NCI-H187 (cell line): ENCODE measurements at places on chromosomes 16 and 17.

DNA sequence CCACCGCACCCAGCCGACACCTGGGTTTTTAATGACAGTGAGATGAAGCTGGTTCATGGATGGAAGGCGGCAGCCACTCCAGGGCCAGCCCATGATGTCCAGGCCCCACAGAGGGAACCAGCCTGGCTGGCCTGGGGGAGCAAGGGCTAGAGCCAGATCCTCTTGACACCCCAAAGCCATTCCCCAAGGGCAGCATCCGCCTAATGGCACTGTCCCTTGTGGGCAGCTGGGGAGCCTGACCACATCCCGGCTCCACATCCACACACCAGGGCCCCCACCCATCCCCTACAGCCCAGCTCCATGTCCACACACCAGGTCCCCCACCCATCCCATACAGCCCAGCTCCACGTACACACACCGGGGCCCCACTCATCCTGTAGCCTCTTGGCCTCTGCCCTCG is 53.3 kb upstream of the ACSF3 start:
- DNase-seq, result no peak

DNA sequence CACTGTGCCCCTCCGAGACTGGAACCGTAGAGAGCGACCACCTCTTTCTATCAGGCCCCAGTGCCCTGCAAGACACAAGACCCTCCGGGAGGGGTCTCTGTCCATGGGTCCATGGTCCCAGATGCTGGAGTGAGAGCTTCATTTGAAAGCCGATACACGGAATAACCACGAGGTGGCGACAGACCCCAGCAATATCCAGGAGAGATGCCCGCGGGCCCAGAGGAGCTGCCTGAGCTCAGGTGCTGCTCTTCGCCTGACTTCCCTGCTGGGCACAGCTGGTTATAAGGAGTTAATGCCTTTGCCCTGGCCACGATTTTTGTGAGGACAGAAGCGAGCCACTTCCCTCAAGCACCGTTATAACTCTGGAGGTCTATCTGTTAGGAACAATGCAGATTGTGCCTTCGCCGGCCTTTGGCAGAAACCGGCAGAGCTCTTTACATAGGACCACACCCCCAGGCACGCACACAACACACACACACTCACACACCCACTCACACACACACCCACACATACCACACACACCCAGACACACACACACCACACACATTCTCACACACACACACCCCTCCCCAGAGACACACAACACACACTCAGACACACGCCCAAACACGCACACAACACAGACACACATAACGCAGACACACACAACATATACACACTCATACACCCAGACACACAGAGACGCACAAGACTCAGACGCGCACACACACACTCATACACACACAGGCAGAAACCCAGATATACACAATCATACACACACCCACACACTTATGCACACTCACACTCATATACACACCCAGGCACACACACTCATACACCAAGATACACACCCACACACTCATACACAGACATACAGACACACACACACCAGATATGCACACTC is 436.4 kb downstream of the SOX9 start:
- peak; percentile 28 for DNase-seq

- DNase-seq, result no peak
These were observed 27.3 kb downstream of the HLF start for GRCh38 chr17:55292094-55292493.

DNA sequence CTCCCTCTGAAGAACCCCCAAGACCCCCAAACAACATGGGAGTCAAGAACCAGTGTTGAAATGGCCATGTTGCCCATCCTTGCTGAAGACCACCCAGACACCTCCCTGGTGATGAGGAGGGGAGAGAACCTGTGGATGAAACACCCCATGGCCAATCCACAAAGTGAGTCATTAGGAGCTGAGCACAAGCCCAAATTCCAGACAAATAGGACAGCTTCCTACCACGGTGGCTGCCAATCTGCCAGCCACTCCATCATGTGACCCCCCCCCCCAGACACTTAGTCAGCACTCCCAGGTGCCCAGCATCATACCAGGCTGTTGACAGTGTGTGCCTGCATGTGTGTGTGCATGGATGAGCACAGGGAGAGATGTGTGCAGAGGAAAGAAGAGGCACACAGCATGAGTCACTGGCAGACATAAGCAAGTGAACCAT is 26.4 kb upstream of the RPL38 start:
- no peak for DNase-seq

- DNase-seq, result no peak
These were observed 197.3 kb upstream of the PMFBP1 start for GRCh38 chr16:72369274-72369673.

- DNase-seq, result no peak
These were observed 6.8 kb downstream of the SEPHS2 start for GRCh38 chr16:30438835-30439234.

DNA sequence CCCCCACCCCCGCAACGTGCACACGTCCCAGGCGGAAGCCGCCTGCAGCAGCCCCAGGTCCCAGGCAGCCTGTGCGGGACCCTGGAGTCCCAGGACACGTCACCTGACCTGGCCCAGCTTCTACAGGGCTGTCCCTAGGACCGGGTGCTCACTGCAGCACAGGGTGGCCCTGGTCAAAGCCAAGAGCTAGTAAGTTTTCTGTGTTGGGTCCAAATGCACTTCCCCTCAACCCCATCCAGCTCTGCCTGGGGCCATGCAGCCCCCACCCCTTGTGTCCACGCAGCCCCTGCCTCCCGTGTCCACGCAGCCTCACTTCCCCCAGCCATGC is 22.1 kb upstream of the PVALEF start:
- DNase-seq, result no peak

GRCh38 chr17:39765175-39765574 is 27.4 kb downstream of the GRB7 start:
- no peak for DNase-seq

- DNase-seq, result no peak
These were observed 4.6 kb downstream of the TEN1 start for GRCh38 chr17:75983501-75984181.

- DNase-seq, result no peak
These were observed 231.0 kb downstream of the RBFOX3 start for GRCh38 chr17:79379700-79380445.

- no peak for DNase-seq
These were observed 101.9 kb downstream of the NDE1 start for GRCh38 chr16:15751940-15752339.

- no peak for DNase-seq
These were observed 14.1 kb downstream of the TMEM11 start for GRCh38 chr17:21199856-21200255.

GRCh38 chr17:7356072-7356549 is 1.2 kb downstream of the TMEM95 start:
- DNase-seq, result peak; percentile 22

- DNase-seq, result peak; percentile 1
These were observed 124.9 kb upstream of the KCNJ16 start for GRCh38 chr17:69949973-69950695.

- no peak for DNase-seq
These were observed 19.5 kb upstream of the MSI2 start for GRCh38 chr17:57236686-57237299.

- no peak for DNase-seq
These were observed 68.1 kb downstream of the GSG1L start for GRCh38 chr16:27995378-27995777.

GRCh38 chr16:85699628-85700027 is 10.9 kb upstream of the GINS2 start:
- DNase-seq, result no peak

GRCh38 chr16:78376452-78376851 is 277.0 kb downstream of the WWOX start:
- DNase-seq, result no peak

DNA sequence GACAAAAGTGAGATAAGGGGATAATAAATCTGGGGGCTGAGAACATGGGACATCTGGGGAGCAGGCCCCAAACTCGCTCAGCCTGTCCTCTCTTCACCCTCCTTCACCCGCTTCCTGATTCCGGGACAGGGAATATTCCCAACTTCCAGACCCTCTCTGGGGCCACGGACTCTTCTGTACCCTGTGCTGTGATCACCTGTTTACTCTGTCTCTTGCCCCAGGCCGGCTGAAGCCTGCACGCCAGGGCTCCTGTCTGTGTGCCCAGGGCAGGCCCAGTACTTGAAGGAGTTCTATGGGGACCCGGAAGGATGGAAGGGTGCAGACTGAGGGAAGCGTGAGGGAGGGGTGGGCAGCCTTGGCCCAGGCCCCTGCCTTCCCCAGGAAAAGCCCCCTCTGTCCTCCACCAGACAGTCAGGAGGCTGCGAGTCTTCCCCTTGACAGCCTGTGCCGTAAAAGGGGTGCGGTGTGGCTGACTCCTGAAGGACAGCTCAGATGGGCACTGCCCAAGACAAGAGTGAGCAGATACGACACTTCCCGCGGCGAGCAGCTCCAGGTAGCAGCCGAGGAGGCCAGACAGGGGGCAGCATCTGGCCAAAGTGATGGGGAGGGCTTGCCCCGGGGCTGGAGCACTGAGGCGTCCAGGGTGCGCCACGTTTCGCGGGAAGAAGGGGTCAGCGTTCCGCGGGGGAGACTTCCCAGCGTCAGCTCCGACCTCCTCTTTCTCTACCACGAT is 1.0 kb upstream of the CCNF start:
- no peak for DNase-seq

DNA sequence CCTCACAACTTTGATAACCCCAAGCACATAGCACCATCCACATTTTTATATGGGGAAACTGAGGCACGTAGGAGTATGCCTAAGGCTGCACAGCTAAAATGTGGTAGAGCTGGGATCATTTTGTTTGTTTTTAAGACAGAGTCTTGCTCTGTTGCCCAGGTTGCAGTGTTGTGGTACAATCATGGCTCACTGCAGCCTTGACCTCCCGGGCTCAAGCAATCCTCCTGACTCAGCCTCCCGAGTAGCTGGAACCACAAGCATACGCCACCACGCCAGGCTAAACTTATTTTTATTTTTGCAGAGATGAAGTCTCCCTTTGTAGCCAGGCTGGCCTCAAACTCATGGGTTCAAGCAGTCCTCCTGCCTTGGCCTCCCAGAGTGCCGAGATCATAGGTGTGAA is 81.0 kb upstream of the GSE1 start:
- no peak for DNase-seq

DNA sequence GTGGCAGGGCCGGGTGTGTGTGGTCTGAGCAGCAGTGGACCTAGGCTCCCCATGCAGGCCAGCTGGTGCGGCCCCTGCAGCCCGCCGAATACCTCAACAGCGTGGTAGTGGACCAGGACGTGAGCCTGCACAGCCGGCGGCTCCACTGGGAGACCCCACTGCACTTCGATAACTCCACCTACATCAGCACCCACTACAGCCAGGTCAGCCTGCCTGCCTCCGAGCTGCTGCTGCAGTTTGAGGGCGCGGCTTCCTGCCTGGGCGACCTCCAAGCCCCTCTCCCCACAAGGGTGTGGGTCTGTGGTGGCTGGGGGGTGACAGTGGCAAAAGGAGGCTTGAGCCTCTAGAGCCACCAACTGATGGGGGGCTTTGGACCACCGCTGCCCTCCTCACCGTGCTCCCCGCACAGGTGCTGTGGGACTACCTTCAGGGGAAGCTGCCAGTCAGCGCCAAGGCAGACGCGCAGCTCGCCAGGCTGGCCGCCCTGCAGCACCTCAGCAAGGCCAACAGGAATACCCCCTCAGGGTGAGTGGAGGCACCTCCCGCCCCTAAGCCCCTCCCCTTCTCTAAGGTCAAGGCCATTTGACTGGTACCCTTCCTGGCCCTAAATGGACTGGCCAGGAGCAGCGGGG is 8.4 kb upstream of the SMIM5 start:
- no peak for DNase-seq

DNA sequence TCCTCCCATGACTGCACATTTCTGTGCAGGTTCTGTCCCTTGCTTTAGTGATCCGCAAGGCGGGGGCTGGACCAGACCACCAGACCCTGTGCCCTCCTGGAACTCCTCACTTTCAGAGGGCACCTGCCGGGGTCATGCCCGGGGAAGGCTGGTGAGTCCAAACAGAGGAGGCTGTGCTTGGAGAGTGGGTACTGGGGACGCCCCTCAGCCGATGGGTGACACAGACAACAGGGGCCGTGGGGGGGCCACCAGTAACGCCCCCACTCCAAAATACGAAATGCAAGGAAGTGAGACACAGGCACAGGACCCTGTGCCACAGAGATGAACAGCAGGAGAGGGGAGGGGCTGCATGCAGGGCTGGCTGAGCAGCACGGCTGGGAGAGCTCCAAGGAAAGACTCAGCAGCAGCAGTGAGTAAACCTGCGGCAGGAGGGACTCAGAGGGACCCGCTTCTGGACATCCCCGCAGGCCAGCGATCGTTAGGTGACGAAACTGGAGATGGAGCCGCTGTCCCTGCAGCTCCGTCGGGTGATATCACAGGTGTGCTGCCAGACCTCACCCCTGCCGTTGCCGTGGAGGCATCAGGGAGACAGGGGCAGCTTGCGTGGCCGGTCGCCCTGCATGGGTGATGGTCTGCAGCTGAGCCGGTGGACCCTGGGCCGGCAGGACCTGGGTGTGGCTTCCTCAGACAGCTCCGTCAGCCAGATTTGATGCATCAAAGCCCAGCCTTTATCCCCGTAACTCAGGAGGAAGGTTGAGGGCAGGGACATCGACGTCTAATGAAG is 71.2 kb upstream of the GNG13 start:
- no peak for DNase-seq

GRCh38 chr17:43662413-43663141 is 855 bp upstream of the MEOX1 start:
- no peak for DNase-seq
